NCI-H1105 treated with DMSO at 0.1 percent for 48 hours (cell line): ENCODE measurements at places on chromosomes 2 and 18.
A peak's percentile ranks its signal among the peaks of the same experiment; 100 is the strongest.

DNA sequence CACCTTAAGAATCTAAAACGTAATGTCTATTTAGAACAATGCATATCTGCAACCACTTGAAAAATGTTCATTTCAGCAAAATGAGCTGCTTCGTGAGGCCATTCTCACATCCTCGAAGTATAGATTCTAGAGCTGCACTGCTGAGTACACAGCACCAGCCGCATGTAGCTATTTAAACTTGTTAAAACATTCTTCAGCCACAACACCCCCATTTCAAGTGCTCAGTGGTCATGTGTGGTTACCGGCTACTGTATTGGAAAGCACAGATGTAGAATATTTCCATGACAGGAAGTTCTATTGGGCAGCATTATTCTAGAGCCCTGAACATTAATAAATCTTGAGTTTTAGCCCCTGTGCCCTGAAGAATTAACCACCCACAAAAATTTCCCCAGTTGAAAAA, 35.0 kb downstream of the SUMO1 start:
- no peak for DNase-seq

DNA sequence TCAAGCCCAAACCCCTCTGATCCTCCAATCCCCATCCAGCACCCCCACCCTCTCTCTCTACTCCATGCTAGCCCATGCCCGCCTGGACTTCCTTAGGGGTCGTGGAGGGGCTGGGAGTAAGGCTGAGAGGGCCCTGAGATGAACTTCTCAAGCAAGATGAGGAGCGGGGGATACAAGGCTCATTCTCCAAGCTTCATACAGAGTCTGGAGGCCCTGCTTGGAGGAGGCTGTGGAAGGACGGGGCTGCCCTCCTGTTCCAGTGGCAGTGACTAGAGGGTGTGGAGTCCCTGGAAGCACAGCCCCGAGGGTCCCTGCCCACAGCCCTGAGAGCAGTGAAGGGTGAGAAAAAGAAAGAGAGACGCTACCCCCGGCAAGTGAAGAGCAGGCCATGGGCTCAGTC, 45.6 kb downstream of the EMX1 start:
- DNase-seq: no peak

DNA sequence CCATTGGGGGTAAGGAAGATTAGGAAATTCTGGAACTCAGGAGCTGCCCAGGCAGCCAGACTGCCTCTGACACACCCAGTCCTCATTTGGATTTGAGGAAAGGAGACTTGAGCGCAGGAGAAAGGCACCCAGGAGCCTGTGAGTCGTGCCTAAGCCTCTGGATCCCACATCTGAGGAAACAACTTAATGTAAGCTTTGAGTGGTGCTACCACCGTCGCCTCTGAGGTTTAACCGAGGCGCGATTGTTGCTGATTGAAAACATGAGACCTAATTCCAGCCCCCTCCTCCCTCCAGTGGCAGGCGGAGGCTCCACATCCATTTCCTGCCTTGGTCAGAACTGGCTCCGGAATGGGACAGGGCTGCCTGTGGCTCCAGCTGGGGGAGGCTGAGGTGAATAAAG, 176.7 kb upstream of the PKDCC start:
- DNase-seq: no peak

DNA sequence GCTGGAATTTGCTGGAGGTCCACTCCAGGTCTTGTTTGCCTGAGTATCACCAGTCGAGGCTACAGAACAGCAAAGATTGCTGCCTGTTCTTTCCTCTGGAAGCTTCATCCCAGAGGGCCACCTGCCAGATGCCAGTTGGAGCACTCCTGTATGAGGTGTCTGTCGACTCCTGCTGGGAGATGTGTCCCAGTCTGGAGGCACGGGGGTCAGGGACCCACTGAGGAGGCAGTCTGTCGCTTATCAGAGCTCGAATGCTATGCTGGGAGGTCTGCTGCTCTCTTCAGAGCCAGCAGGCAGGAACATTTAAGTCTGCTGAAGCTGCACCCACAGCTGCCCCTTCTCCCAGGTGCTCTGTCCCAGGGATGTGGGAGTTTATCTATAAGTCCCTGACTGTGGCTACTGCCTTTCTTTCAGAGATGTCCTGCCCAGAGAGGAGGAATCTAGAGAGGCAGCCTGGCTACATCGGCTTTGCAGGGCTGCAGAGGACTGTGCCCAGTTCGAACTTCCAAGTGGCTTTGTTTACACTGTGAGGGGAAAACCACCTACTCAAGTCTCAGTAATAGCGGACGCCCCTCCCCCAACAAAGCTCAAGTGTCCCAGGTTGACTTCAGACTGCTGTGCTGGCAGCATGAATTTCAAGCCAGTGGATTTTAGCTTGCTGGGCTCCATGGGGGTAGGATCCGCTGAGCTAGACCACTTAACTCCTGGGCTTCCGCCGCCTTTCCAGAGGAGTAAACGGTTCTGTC, 301.1 kb downstream of the ERBB4 start:
- no peak for DNase-seq

DNA sequence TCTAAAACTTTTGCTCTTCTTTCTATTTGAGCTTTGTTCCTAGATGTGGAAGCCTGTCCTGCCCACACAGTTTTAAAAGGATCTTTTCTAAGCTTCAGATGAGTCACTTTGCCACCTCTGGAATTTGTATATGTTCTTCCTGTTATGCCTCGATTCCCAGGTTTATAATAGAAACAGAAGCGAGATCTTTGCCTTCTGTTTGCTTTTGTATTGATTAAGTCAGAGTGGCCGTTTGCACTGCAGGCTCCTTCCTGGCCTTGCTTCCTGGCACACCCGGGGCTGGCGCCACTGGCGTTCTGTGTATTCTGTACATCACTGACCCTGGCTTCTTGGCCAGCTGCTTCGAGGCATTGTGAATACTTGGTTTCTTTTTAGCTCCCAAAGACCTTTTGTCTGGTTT, 91.8 kb downstream of the MTCL1 start:
- DNase-seq: no peak

- DNase-seq: peak; percentile 52
Observed at GRCh38 chr2:154623819-154624218, 74.7 kb upstream of the KCNJ3 start.

- DNase-seq: peak; percentile 13
Observed at GRCh38 chr18:79315596-79315995, 80.1 kb upstream of the NFATC1 start.

DNA sequence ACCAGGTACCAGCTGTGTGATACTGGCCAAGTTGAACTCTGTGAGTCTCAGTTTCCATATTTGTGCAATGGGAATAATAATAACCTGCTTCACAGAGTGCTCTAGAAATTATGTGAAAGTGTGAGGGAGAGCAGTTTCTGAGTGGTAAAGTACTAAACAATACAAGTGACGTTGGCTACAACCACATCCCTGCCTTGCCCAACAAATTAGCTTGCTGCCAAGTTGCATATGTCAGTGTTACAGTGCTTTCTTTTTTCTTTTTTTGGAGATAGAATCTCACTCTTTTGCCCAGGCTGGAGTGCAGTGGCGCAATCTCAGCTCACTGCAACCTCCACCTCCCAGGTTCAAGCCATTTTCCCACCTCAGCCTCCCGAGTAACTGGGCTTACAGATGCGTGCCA, 533.6 kb upstream of the MEX3C start:
- DNase-seq: no peak

- no peak for DNase-seq
Observed at GRCh38 chr18:79411614-79412526, 16.1 kb downstream of the NFATC1 start.

DNA sequence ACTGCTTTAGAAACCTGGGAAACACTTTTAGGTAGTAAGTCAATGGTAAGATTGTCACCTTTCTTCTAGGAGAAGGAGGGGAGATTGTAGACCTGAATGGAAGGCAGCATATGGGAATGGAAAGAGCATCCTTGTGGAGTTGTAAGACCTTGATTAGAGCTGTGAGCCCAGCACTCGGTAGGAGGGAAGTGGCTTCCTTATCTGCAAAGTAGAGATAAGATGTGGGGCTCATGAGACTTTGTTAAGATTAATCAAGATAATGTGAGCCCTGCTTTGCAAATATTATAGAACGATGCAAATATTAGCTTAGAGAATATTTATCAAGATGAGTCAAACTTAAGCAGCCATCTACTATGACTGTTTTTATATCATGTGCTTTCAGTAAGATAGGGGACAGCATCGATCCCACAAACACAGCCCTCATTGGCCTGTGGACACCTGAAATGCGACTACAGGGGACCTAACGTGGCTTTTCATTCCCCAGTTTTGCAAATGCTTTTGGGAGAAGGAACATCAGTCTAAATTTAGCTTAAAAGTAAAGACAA, 243.7 kb downstream of the LTBP1 start:
- DNase-seq: no peak

GRCh38 chr2:218005028-218005427, 2.2 kb upstream of the TNS1 start:
- DNase-seq: no peak
